Suppressor macrophage treated with lipopolysaccharide for 4 hours (primary cell): ENCODE measurements at places on chromosomes 4 and X.

DNA sequence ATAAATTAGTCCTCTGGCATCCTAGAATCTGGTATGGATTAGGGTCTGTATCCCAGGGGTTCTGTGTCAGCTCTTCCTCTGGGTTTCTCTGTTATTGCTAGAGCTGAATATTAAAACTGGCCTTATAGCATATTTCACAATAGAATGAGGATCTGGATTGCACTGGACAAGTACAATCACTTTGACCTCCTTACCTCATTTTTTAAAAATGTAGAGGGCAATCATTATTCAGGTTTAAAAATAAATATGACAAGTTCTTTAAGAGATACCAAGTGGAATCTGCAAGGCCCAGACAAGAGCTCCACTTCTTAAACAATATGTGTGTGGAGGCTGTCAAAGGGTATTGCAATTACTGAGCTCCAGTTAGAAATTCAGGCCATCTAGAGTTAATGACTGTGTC lies 1.4 kb downstream of the PALLD start:
- no peak for DNase-seq

DNA sequence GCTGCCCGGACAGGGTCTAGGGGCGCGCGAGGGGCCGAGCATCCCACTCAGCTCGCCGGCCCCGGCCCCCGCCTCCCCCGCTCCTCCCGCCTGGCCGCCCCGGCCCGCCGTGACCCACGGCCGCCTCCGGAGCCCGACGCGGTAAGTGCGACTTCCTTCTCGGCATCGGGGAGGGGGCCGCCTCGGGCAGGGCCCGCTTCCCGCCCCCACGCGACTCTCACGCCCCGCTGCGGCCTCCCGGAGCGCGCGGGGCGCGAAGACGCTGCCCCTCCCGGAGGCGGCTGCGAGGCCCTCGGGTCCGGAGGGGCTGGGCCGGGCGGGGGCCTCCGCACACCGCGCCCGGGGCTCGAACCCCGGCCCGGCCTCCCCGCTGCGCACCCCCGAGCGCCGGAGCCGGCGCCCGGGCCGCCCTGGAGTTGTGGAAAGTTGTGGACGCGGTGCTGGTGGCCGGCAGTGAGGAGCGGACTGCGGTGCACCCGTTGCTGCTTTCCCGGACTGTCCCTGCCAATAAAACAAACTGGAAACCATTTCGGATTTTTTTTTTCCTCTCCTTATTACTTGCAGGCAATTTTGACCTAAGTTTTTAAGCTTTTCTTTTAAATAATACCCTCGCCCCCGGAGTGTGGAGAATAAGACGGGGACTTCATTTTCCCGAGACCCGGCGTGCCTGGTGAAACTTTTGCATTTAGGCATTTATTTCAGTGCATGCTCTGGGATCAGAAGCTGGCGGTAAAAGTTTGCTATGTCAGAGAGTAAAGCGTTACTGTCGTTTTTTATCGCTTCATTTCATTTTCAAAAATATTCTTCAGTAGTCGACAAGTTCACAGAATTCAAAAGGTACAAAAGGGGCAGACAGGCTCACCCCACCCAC lies 13.0 kb upstream of the TMEM156 start:
- DNase-seq = peak; percentile 50

- peak; percentile 18 for DNase-seq
These were observed 702 bp downstream of the MMGT1 start for GRCh38 chrX:135973025-135973547.

DNA sequence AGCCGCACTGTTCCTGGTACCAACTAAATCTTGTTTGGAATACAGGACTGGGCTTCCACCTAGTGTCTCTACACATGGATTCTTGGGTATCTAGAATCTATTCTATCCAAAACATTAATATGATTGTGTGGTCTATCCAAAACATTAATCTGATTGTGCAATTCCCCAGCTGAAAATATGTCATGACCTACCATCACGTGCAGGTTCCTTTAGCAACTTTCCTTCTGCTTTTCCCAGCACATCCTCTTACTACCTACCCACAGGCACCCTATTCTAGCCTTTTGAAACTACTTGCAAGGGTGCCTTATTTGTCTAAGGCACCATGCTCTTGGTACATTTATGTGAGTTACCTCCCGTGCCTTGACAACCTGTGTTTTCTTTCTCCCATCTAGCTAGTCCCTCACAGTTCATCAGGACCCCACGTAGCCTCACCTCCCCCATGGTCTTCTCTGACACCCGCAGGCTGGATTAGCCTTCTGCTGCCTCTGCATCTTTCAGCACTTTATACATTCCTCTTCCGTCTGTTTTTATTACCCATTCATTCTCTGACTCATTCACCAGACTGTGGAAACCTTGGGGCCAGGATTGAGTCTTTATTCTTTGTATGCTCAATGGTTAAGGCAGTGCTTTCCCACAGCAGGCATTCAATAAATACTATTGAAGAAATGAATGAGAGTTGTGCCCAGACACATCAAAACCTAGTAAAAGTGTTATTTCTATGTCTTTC lies 88.8 kb upstream of the FAM9B start:
- peak; percentile 44 for DNase-seq

DNA sequence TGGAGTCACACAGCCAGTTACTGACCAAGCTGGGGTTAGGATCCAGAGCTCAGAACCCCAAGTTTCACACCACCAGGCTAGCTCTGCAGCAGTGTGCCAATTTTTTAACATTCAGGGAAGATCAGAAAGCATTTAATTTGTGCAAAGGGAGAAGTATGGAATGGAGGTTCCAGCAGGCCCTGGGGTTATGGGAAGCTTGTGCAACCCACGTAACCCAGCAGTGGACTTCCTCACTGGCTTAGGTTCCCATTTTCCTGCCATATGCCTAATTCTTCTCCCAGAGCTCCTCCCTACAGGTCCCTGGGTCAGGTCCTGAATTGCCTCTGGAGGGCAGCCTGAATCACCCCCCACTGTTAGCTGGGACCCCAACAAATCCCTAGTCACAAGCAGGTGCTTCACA lies 14.0 kb downstream of the APLN start:
- no peak for DNase-seq

DNA sequence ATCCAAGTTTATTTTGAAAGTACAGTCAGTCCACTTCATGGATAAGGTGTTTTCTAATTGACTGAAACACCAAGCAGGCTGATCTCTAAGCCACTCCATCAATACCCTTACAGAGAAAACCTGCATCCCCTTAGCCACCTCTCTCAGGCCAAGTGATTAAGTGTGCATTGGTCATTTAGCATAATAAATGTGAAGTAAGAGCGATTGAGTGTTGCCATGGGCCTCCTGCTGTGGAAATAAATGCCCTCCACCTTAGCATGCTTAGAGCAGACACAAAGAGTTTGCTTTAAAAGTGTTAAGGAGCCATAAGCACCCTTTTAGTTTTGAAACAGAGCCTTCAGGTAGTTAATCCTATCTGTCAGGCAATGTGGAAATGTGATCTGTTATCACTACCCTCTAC lies 386.5 kb downstream of the GPAT3 start:
- no peak for DNase-seq

DNA sequence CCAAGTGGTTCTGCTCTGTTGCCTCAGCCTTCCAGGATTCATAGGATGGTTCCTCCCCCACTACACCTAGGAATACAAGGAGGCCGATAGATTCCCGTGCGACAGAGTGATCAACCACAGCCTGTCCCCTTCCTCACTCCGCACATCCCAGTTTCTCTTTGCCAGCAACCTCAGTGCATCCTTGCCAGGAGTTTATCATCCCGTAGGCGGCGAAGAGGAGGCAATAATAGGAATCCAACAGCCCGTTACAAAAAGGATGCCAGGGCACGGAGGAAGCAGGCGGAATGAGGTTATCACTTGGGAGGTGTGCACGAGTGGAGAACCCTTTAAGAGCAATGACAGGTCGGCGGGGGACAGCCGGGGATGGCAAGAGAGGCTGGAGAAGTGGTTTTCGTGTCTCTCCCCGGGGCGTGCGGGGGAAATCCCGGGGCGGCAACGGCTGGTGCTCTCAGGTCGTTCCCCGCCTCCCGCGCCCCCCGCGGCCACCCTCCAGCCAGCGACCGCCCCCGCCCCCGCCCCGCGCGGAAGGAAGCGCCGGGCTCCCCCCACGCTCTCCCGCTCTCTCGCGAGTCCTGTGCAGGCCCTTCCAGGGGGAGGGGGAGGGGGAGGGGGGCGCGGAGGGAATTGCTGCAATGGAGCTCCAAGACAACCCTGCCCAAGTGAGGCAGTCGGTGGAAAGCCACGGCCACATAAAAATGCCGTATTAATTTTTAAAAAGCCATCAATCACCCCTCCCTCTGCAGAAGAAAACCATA lies 1.6 kb downstream of the PPP3CA start:
- DNase-seq = peak; percentile 30

DNA sequence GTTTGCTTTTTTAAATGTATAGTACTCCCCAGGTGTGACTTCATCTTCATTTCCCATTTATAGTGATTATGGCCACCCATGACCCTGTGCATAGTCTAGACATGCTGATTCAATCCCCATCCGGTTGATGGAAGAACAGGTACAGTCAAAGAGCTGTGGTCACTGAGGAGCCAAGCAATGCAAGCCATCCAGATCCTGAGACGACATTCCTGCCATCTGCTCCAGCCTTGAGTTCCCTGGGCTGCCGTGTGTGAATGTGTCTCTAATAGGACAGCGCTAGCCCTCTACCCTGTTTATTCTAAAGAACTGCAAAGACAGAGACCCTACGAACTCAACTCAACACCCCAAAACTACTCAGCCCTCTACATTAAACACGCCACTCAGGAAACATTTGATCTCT lies 1.7 kb downstream of the KCNIP4 start:
- no peak for DNase-seq

- DNase-seq = no peak
These were observed 26.8 kb downstream of the SH3TC1 start for GRCh38 chr4:8225706-8226443.

GRCh38 chr4:144687466-144687865 lies 41.5 kb downstream of the HHIP start:
- no peak for DNase-seq

- no peak for DNase-seq
These were observed 117.9 kb upstream of the HAND2 start for GRCh38 chr4:173647902-173648301.

DNA sequence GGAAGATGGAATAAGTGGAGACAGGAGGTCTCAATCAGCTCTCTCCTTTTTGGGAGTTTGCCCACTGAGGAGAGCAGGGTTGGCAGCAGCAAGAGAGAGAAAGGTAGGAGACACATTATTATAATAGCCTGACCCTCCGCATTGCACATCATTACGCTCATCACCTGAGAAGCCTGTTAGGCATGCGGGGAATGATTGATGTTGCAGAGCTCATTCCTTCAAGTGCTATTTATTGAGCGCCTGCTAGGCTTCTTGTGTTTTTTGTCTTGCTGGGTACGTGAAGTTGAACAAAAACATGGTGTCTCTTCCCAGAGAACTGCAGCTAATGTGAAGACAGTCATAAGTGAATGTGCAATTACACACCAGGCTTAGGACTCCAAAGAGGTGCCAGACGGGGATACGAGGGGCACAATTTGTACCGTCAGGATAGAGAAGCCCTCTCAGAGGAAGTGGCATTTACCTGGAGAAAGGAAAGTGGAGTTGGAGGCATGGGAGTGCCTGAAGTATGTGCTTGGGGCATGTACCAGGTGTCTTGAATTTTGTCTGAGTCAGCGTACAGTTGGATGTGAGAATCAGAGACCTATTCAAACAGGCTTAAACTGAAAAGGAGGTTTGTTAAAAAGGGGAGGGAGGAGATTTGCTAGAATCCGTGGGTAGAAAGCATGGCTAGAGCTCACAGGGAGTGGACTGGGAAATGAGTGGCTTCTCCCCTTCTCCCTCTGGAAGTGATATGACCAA lies 90.2 kb upstream of the SOD3 start:
- no peak for DNase-seq

DNA sequence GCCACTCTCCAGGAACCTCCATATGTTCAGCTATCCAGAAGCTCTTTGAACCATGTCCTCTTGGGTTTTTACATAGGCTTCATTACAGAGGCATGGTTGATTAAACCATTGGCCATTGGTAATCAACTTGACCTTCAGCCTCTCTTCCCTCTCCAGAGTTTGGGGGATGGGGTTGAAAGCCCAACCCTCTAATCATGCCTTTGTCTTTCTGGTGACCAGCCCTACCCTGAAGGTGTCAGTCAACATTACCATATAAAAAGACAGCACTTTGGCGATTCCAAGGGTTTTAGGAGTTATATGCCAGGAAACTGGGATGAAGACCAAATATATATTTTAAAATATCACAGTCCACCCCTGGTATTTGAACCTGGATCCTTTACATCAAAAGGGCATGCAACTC lies 222.5 kb downstream of the CHIC1 start:
- no peak for DNase-seq

- DNase-seq = peak; percentile 9
These were observed 183.4 kb downstream of the KIT start for GRCh38 chr4:54840992-54841768.

DNA sequence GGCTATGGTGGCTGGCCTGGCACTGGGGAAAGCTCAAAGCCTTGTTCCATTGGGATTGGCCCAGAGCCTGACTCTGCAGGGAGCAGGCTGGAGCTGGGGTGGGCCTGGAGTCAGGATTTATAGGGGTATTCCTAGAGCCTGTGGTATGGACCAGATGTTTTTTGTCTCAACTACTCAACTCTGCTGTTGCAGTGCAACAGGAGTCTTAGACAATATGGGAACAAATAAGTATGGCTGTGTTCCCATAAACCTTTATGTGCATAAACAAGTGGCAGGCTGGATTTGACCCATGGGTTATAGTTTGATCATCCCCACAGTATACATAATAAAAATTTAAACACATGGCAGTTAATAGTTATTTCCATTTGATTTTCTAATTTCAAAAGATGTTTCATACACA lies 557.9 kb upstream of the ARX start:
- DNase-seq = no peak

DNA sequence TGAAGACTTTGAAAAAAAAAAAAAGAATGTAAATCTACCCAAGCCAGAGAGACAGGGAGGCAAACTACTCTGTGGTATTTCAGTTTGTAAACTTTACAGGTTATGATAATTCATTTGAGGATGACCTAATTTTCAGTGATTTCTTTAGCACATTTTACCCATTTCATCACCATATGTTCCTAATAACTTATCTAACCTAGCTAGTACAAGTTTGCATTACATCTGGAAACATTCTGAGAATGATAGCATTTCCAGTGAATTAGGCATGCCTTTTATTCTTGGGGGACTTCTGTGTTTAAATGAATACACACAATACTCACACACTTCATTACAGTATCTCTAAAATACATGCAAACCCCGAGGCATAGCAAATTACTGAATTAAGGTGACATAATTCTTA lies 1055.5 kb downstream of the PCDH18 start:
- no peak for DNase-seq

DNA sequence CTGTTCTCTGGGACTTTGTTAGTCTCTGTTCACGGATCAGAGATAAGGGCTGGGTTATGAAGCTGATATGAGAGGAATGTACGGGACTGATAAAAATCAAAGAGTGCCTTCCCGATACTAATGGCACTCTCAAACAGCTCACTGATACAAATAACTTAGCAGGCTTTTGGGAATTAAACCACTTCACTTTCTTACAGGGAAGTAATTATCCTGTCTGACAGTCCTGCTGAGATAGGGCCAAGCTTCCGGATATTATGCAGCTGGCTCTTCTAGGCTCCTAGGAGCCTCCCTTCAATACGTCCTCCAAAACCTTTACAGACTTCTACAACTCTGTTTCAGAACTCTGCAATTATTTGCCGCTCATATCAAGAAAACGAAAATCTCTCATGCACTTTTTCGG lies 418.0 kb downstream of the NLGN4X start:
- DNase-seq = no peak
